Muscle of leg (tissue), 16 donors: ENCODE measurements at places on chromosomes 11 and 22. TPM values are rescaled to one million over a fixed set of nuclear protein-coding genes. Genes with fewer than 3 reads are reported as not detected.
A peak's percentile ranks its signal among the peaks of the same experiment; 100 is the strongest.

The SHANK2 gene
- total RNA-seq: 1.1 TPM

The OR4D5 gene
- 0.04 TPM for total RNA-seq

- no peak for DNase-seq
Observed at GRCh38 chr11:405954-406795, 8.6 kb downstream of the SIGIRR start.

DNA sequence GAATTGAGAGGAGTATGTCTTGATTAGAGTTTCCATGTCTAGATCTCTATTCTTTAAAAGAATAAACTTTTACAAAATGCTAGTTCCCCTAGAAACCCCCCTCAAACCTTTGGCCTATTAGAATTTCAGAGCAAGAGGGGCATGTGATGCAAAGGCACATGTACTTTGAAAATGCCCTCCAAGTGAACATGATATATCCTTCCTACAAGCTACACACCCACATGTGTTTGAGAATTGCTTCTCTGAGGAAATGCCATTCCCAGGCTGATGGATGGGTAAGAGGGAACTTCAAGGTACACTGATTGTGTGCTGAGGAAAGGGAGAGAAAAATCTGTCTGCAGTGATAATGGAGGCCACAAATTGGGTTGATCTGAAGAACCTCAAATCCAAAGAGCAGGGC, 59.5 kb upstream of the PSMA1 start:
- no peak for DNase-seq

GRCh38 chr11:3165152-3165705, at the start of gene OSBPL5:
Gene OSBPL5 (minus strand): TSS chr11:3165310. CDS start chr11:3129148, 36,162 bp downstream.
- peak; percentile 89 for DNase-seq

- peak; percentile 56 for DNase-seq
Observed at GRCh38 chr11:75369560-75370255, 18.2 kb upstream of the ARRB1 start.

DNA sequence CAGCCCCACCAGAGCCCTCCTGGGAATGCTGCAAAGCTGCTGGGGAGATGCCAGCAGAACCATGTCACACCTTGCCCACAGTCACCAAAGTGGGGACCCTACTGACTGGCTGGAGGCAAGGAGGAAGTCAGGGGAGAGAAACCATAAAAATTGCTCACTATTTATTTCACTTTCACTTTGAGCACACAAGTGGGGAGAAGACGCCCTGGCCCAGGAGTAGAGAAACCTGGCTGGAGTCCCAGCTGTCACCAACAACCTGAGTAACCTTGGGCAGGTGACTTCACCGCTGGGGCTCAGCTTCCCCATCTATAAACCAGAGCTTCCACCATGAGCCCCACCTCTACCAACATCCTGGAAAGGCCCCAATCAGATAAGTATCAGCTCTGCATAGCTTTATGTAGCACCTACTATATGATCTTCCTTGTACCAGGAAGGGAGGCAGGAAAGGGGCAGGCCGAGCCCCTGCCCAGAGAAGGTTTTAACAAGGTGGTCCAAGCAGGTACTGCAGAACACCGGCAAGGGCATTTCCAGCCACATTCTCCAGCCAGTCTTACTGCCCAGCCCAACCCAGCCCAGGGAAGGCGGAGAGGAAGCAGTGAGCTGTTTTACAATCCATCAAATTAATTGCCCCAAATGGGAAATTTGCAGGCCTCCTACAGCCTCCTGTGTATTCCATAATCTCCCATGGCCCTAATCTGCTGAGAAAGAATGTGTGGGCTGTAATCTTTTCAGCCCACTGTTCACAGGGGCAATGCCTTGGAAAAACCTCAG, 27.6 kb downstream of the PLEKHA7 start:
- no peak for DNase-seq
